ENCODE measurements at places on chromosomes 5 and 9.

GRCh38 chr9:84435902-84436301 lies 95.3 kb upstream of the SLC28A3 start:
- no peak for DNase-seq

- DNase-seq: no peak
Observed at GRCh38 chr5:100496296-100496695, 38.9 kb upstream of the FAM174A start.

DNA sequence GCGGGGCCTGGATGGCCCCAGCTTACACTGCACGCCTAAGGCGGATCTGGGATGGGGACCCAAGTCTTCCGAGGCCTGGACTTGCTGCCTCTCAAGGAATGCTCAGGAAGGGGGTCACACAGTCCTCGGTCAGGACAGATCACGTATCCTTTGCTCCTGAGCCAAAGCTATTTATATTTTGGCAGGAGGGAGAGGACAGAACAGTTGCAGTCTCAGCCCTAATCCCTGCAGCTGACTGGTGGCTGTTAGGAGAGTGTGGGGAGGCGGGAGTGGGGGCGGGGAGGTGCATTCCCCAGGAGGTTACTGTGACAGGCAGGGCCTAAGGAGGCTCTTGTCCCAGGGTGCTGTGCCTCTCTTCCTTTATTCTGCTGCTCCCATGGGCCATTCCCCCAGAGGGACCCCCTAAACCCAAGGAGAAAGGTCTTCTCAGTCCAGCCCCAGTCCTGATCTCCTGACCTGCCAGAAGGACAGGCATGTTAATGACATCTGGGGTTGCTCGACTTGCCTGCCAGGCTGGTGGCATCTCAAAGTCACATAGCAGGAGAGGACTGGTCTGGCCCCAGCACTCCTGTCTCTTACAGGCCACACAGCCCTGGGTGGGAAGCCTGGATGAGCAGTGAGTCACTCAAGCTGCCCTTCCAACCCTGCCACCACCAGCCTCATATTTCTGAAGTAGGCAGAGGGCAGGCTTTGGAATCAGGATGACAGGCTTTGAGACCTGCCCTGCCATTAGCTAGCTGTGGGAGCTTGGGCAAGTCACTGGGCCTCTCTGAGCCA lies 51.9 kb downstream of the COL27A1 start:
- DNase-seq: no peak

GRCh38 chr5:79686799-79687198 lies 2.8 kb upstream of the CMYA5 start:
- DNase-seq: no peak

- DNase-seq: peak; percentile 50
Observed at GRCh38 chr5:10563945-10564837, at the start of gene ANKRD33B. Gene ANKRD33B, plus strand, starts transcription at chr5:10564070. Its CDS starts 398 bp downstream, at chr5:10564468.

DNA sequence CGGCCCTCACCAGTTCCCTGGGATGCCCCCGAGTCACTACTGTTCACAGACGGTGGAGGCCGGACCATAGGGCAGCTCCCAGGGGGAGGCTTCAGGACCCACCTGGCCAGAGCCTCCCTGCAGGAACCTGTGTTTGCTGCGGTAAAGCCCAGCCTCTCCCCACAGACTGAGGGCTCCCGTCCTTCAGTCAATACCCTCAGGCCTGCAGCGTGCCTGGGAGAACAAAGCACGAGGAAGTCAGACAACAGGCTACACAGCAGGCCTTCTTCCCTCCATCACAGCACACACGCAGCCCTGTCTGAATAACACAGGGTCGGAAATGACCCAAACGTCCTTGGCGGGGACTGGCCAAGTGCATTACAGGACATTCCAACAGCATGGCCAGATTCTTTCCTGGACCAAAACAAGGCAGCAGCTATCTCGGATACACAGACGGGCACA lies 34.4 kb downstream of the COL23A1 start:
- DNase-seq: no peak

- no peak for DNase-seq
Observed at GRCh38 chr5:178471711-178472110, 118.5 kb downstream of the COL23A1 start.

GRCh38 chr9:127087411-127087810 lies 35.0 kb downstream of the ANGPTL2 start:
- no peak for DNase-seq

DNA sequence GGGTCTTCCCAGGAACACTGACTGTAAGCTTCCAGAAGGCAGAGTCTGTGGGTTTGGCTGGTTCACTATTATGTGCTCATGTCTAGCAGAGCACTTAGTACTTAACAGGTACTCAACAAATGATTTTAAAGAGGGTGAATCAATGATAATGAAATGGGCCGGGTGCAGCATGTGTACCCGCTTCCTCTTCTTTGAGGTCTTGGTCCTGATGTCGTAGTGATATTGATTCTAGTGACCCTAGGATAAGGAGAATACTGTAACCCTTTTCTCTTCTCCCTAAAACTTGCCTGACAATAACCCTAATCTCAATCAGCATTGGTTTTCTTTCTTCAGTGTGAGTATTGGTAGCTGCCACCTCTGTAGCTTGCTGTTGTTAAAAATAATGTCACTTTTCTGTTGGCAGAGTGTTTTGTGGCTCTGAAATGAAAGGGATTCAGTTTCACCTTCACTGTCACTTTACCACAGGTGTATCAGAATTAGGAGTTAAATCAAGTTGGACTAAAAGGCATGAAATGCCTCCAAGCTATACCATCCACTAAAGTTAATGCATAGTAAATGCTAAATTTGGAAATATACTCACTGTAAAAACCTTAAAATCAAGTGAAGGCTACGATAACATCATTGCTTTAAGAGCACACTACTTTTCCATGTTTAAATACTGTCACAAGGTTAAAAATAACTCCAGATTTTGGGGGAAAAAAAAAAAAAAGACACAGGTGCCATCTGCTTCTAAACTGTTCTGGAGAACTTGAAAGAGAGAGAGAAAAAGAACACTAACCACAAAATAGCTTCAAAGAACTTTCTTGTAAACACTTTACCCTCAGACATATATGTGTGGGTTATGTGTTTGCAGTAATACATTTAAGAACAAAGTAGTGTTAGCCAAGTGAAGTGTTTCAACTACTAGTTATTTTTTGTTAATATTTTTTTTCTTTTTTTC lies 6.0 kb downstream of the CAMK4 start:
- DNase-seq: no peak

- DNase-seq: no peak
Observed at GRCh38 chr5:169694091-169694625, 57.1 kb downstream of the DOCK2 start.

DNA sequence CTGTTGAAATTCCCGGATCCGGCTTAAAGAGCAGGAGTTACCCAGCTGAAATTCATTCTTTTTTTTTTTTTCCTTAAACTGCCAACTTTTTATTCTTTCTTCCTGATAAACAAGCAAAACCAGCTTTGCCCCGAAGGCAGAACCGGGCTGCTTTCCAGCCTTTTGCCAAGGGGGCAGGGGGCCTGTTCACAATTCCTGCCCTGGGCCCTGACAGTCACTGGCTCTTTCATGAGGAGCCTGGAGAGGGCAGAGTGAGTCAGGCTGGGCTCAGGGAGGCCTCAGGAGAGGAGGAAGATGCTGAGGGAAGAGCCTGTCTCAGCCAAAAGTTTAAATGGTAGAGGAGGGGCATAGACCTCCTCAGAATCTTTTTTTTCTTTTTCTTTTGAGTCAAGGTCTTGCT lies 4.8 kb downstream of the GLIPR2 start:
- DNase-seq: no peak

GRCh38 chr5:75466006-75466716 lies 45.3 kb downstream of the CERT1 start:
- DNase-seq: no peak

DNA sequence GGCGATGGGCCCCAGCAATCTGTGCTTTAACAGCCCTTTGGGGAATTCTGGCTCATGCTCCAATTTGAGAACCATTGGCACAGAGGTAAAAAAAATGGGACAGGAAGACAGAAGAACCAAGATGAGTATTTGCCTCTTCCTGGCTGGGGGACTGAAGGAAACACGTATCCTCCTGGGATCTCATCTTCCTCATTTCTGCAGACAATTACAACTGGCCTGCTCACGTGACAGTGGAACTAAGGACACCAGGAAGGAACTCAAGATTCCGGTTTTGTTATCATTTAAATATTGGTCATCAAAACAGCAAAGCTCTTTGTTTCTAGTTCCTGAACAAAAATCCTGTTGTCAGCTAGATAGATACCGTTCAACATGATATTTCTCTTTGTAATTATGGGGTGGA lies 216.0 kb upstream of the DAP start:
- peak; percentile 31 for DNase-seq

DNA sequence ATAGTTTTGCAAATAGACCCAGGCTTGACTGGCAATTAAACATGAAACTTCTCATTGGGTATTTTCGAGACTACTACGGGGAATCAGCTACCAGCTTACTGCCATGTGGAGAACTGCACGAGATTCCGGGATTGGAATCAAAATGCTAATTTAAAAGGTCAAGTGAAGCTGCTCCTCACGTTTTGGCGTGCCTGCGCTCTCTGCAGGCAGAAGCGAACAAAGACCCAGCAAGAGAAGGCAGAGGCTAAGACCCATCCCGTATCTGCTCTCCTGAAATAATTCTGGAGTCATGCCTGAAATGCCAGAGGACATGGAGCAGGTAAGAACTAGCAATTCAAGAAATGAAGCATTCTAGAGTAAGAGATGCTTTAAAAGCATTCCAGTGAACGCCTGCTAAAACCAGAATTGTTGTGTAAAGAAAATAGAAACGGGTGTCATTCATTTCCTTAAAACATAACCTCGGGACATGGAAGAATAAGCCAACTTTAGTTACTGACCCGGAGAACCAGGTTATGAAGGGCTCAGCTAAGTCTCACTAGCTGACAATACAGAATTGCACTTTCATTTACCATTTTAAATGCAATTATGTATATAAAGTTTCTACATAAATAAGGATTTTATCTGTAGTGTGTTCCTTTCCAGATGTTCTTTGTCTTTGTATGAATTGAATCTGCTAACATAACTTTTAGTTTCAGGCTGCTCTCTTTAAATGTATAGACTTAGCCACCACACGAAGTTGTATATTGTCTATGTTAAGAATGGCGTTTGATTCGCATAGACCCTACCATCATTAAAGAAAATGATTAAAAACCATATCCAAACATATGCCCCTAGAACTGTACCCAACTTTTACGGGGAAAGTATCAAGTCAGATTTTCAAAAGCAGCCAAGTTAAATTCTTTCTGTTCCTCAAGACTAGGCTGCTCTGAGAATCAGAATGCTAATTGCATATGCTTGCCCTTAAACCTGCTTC lies 2.0 kb upstream of the MAT2B start:
- DNase-seq: peak; percentile 85

GRCh38 chr9:36913393-36914211 lies 120.5 kb downstream of the PAX5 start:
- DNase-seq: no peak

GRCh38 chr9:76490249-76490990 lies 31.4 kb downstream of the GCNT1 start:
- no peak for DNase-seq

DNA sequence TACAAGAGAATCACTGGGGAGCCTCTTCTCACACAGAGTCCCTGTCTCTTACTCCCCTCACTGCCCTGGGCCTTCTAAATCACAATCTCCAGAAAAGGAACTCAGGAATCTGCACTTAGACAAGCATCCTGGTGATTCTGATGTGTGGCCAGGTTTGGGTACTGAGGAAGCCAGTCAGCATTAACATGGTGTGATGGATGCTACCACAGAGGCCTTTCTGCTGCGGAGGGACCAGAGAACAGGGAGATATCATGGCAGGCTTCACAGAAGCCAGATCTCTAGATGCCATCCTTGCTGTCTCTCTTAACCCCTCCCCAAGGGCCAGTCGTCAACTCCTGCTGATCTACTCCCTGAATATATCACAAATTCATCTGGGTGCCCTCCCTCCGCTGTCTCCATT lies 1.6 kb downstream of the ANKS6 start:
- DNase-seq: no peak

GRCh38 chr5:82641331-82642003 lies 363.3 kb upstream of the RPS23 start:
- DNase-seq: peak; percentile 86

- DNase-seq: no peak
Observed at GRCh38 chr9:8800196-8800595, 1000.6 kb upstream of the DMAC1 start.

GRCh38 chr5:145826895-145827674 lies 8.1 kb downstream of the PRELID2 start:
- DNase-seq: no peak

GRCh38 chr9:84439250-84439649 lies 98.7 kb upstream of the SLC28A3 start:
- no peak for DNase-seq

DNA sequence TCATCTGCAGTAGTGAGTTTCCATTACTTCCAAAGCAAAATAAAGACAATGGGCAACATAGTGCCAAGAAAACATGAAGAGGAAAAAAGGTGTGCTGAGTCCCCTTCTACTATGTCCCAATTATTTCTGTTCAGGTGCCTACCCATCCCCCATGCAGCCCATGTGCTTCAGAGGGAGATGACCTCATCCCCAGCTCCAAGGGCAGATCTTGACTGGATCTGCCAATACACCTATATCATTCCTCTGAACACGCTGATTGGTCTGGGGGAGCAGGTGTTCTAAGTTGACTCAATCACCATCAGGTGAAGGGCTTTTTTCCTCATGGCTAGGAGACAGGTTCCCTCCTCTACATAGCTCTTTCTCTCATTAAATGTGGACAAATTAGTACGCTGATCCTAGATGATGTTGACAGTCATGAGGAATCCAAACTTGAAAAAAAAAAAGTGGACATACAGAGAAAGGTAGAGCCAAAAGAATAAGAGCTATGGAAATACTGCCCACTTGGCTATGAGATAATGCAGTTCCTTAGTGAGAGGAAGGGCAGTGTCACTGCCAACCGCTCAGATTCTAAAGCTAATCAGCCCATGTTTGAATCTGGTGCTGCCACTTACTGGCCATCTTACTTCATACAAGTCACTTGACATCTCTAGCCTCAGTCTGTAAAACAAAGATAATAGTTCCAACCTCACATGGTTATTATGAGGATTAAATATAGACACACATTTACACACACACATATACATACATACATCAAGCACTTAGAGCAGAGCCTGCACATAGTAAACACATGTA lies 23.1 kb downstream of the PRELID2 start:
- DNase-seq: no peak

- no peak for DNase-seq
Observed at GRCh38 chr5:394671-395155, 48.3 kb upstream of the EXOC3 start.

GRCh38 chr9:134930398-134930797 lies 12.7 kb upstream of the FCN1 start:
- DNase-seq: no peak

DNA sequence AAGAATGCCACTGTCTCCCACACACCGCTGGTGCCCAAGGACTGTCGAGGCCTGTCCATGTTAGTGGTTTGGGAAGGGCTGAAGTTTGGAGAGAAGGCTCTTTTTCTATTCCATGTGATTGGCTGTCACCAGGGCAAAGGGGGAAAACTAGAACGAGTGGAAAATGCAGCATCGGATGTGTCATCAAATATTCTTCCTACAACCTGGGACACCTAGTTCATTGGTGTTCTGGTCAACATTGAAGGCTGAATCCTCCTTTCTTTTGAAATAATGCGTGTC lies 53.2 kb downstream of the PIK3R1 start:
- DNase-seq: no peak

DNA sequence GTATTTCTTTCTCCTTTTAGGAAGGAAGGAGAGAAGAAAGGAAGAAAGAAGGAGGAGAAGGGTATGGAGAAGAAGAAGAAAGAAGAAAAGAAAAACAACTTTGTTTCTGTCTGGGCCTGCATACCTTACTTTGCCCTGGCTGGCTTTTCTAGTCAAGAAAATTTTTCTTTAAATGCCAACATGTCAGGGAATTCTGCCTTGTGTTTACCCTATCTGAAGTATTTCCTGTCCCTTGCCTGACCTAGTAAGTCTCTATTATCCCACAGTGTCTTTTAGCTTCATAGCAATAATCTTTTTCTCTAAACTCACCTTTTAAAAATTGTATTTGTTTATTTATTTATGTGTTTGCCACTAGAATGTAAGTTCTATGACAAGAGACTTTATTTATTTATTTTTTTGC lies 1864.1 kb downstream of the EFNA5 start:
- DNase-seq: no peak

All from inflammatory macrophage (primary cell).